ENCODE measurements at places on chromosomes 13 and 19.

DNA sequence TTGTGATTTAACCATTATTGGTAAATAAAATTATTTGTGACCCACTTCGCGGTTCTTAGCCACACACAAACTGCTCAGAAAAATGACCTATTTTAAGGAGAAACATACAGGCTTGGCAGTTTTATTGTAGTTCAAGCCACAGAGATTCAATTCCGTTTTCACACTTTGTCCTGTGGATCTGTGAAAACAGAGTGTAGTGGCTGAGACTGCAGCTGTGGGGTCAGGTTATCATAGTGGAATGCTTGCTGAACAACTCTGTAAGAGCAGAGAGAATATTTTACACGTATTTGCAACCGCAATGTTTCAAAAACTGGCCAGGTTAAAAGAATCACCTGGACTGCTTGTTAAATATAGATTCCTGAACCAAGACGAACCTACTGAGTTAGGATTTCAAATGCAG, 292.5 kb downstream of the GPC5 start:
- no peak for DNase-seq

DNA sequence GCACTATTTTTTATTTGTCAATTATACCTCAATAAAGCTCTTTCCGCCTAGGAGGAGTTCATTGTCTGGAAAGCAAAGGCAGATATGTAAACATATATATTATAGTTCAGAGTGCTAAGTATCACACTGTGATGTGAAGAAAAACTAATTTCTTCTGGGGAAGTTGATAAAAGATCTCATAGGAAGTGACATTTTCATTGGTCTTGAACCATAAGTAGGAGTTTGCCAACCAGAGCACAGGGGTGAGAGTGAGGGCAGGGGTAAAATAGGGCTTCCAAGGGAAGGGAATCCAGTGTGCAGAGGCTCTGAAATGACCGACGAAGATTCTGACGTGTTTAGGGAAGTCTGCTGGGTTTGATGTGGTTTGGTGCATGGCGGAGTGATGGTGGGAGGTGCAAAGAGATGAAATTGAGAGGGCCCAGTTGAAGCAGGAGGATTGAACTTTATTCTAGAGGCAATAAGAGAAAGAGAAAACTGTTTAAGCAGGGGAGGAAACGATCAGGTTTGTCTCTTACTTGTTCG, 780 bp upstream of the GTF2F2 start:
- no peak for DNase-seq

GRCh38 chr13:112808377-112809140, 118.7 kb downstream of the ATP11A start:
- no peak for DNase-seq

DNA sequence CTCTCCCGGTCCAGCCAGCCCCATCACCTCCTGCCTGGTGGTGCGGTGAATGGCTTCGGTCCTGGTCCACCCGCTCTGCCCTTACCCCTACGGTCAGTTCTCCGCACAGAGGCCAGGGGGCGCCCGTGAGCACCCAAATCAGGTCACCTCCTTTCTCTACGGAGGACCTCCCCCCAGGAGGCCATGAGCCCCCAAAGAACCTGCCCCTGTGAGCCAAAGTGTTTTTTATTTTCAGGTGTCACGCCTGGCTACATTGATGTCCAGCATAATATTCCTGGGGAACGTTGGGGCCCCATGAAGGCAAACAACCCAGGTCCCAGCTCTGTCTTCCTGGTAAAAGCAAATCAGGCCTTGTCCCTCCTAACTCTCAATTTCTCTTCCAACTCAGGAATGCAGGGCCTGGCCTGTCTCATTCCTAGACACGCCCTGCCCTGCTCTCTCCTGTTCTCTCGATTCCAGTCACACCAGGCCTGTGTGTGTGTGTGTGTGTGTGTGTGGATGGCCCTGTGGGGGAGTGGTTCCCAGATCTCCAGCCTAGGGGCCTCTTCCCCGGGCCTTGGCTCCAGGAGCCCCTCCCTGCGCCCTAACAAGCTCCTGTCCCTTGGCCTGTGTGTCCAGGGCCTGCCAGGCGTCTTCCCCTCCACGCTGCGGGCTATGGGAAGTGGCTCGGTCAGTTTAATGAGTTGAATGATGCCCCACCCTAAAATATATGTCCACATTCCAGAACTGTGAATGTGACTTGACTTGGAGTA, 9.7 kb upstream of the GIPC1 start:
- DNase-seq: peak; percentile 85

GRCh38 chr13:24104723-24105122, 55.8 kb upstream of the SPATA13 start:
- DNase-seq: no peak

DNA sequence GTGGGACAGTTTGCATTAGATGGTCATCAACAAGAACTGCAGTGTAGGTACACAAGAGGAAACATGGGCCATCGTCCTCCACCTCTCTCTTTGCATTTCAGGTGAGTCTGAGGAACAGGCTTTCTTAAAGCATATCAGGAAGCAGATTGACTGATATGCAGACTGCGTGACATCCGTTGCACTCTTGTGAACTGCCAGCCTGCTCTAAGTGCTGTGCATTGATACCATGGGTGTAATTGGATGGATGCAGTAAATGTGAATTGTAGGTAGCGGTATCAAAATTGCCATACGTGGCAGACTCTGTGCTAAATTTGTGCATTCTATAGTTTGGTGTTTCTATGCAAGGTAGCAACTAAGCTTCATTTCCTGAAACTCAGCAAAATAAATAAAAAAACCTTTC, 1008.3 kb downstream of the EFNB2 start:
- DNase-seq: no peak

DNA sequence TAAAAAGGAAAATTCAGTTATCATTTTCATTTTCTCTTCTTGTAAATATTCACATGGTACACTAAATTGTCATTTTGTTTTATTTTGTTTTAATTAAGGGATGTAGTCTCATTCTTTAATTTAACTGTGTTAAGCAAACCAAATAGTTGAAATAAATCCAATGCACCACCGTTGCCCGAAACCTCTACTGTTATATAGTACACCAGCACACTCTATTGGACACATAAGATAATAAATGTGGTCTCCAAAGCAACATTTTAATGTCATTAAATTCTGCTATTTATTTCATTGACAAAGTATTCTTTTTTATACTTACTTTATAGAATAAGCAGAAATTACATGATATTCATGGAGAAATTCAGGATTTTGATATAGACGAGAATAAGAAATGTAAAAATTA, 156.4 kb upstream of the FREM2 start:
- DNase-seq: no peak

DNA sequence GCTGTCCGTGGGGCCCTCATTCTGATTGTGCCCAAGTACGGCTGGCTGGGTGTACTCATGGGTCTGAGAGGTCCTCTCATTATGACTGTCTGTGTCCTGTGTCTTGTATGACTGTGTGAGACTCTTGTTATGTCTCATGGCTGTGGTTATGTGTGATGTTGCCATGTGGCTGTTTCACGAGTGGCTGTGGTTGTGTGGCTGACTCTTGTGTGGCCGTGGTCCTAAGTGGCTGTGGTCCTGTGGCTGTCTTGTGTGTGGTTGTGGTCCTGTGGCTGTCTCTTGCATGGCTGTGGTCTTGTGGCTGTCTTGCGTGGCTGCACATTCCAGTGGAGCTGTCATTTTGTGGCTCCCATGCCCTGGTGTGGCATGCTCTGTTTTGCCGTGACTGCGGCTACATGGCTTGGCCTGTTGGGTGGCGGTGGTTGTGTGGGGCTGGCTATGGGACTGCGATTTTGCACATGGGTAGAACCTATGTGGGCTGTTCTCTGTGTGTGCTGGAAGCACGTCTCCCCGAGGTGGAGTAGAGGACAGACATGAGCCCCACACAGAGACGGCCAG, 2.5 kb downstream of the LYL1 start:
- DNase-seq: no peak

GRCh38 chr13:47718556-47718955, 282.5 kb downstream of the SUCLA2 start:
- DNase-seq: no peak

GRCh38 chr13:113592571-113592970, 8.0 kb downstream of the TFDP1 start:
- no peak for DNase-seq

DNA sequence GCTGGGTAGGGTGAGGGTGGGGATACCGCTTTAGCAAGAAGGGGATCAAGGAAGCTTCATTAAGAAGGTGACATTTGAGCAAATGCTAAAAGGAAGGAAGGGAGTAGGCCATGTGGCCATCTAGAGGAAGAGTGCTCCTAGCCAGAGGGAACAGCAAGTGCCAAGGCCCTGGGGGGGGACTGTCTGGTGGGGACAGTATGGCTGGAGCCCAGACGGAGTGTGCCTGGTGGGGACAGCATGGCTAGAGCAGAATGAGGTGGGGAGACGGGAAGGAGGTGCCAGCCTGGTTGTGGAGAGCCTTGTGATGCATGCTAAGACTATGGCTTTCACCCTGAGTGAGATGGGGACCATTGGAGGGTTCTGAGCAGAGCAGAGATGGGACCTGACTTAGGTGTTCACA, 2.1 kb upstream of the TGFB1 start:
- DNase-seq: no peak

- DNase-seq: no peak
Measured at GRCh38 chr19:30966486-30966885, 382.8 kb downstream of the TSHZ3 start.

DNA sequence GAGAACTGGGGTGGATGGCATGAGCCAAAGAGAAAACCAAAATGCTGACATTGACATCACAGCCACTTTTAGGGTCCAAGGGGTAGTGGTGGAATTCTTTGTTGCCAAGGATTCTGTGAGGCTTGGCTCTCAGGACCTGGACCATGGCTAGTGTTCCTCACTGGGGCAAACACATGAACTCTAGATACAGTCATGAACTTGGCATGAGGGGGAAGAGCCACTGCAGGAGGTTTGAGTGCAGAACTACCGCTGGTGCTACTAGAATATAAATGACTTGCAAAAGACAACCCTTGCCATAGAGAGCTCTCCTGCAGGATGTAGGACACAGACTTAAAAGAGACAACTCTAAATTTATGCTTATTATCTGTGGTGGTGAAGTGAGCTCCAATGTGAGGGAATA, 29.8 kb upstream of the FRY start:
- DNase-seq: no peak

DNA sequence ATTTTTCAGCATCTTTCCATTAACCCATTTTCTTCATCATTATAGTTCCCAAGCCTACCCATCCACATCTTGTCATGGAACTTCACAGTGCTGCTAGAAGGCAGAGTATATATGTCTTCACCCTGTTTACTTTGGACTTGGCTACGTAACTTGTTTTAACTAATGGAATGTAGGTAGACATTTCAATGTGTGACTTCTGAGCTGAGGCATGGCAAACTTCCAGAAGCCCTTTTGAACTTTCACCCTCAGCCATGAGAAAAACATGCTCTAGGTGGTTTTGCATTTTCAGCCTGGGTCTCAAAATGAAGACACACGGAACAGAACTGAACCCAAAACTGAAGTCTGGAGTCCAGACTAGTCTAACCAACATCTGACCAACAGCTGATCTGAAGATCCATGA, 3.2 kb downstream of the TEX30 start:
- DNase-seq: no peak

- DNase-seq: no peak
Measured at GRCh38 chr19:54160182-54160811, 776 bp upstream of the LENG1 start.

DNA sequence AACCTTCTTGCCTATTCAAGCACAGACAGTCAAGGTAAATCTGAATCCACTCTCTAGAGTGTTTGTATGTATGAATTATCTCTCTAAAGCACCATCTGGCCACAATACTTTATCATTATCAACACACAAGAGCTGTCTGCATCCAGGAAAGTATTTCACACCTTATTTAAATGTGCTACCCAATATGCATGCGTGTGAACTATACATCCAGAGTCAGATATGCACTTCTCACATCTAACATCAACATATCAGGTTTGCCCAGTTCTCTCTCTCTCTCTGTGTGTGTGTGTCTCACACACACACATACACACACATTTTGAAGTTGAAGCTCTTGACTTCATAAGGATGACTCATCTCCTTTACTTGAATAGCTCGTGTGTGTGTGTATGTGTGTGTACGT, 697.5 kb upstream of the PCDH20 start:
- no peak for DNase-seq

DNA sequence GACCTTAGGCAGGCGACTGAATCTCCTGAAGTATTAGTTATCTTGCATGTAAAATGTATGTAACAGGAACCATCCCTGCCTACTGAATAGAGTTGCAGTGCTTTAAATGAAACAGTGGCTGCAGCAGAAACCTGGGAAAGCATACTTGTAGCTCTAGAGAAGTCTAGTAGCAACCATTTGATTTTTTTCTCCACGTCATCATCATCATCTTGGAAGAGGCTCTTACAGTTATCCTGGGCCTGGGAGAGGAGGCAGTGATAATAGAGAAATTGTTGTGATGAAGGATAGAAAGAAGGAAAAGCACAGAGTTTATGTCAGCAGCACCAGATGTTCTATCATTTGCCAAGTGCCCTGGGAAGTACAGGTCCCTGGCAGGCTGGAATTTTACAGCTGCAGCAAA, 377.6 kb downstream of the ITGBL1 start:
- no peak for DNase-seq

GRCh38 chr19:870963-871401, 11.5 kb downstream of the CFD start:
- no peak for DNase-seq

DNA sequence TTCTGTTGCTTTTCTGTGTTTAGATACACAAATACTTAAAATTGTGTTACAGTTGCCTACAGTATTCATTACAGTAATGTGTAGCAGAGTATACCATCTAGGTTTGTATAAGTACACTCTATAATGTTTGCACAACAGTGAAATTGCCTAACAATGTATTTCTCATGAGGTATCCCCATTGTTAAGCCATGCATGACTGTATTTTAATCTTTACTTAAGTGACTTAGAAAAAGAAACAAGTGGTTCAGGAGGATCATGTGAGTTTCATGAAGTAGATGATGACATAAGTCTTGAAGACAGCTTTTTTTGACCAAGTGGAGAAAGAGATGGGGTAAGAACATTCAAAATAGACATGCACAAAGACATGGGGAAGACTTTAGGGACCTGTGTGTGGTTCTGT, 8.4 kb upstream of the KCTD4 start:
- DNase-seq: peak; percentile 78

DNA sequence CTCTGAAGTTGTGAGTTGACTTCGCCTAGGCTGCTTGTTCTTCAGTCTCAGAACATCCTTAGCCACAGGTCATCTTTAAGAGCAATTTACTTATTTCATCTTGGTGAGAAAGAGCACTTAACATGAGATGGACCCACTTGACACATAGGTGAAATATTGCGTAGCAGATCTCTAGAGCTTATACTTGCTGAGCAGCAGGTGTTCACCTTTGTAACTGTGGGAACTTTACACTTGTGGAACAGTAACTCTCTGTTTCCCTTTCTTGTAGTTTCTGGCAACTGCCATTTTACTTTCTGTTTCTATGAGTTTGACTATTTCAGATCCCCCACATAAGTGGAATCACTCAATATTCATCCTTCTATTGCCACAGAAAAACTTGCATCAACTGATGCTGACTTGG, 95.7 kb downstream of the SLC10A2 start:
- no peak for DNase-seq

Data from epithelial cell of prostate (primary cell).